Activated naive CD4-positive, alpha-beta T cell (primary cell): ENCODE measurements at places on chromosomes 2 and 18.

DNA sequence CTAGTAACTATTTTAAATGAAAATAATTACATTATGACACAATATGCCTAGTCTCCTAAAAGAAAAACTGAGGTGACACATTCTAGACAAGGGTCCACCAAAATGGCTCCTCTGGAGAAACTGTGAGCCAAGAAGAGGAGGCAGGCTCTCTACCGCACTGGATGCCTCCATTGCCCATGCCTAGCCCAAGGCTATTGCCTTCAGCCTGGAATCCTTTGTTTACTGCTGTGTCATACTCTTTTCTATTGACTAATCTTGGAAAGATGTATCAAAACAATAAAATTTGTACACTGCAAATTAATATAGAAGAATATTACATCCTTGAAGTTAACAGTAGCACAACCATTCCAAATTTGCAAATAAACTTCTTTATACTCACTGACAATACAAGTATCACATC is 167.1 kb downstream of the RAB3GAP1 start:
- DNase-seq, result no peak

- DNase-seq, result no peak
Measured at GRCh38 chr18:11322006-11322405, 172.6 kb upstream of the PIEZO2 start.

GRCh38 chr2:235514627-235515363 is 21.0 kb downstream of the AGAP1 start:
- no peak for DNase-seq

GRCh38 chr2:43135583-43135982 is 90.8 kb downstream of the ZFP36L2 start:
- no peak for DNase-seq

DNA sequence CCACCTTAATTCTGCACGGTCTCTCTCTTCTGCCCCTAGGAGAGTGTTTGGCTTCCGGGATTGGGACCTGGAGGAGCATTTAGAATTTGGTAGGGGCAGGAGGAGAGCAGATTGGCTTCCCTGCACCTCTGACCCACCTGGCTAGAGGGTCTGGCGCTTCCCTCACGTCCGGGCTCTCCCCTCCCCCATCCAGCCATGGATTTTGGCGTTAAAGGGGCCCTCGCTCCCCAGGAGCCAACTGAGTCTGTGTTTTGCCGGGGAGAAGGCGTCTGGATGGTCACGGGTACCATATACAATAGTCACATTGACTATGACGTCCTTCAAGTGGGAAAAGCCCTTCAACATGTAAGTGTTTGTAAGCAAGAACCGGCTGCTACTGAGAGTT is 6.6 kb downstream of the HOXD3 start:
- no peak for DNase-seq

GRCh38 chr2:63721082-63721424 is 120.6 kb upstream of the UGP2 start:
- no peak for DNase-seq

DNA sequence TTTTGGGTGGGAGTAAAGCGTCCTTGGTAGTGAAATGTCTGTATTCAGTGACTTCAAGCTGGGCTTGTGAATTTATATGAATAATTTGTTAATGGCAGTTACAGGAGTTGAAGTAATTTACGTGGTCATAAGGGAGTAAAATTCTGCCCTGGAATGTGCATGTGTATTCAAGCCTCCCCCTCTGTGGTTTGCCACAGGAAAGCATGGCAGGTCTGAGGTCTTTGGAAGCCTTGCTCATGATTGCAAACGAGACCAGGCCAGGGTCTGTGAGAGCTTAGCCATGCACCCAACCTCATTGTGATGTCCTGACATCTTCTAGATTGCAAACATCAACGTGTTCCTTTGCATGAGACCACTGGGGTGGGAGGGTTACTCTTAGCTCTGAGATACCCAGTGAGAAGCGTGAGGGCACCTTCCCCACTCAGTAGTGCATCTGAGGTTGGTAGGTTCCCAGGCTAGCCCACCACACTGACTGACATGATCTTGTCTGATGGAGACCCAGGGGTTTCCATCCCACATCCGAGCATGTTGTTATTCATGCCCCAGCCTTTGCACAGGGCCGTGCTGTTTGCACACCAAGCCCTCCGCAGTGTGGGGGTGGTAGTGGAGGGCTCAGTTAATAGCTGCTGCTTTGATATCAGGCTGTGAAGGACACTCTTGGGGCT is 216.5 kb downstream of the KLHL29 start:
- DNase-seq, result no peak

- DNase-seq, result no peak
Measured at GRCh38 chr2:54655046-54655809, 68.2 kb upstream of the EML6 start.

DNA sequence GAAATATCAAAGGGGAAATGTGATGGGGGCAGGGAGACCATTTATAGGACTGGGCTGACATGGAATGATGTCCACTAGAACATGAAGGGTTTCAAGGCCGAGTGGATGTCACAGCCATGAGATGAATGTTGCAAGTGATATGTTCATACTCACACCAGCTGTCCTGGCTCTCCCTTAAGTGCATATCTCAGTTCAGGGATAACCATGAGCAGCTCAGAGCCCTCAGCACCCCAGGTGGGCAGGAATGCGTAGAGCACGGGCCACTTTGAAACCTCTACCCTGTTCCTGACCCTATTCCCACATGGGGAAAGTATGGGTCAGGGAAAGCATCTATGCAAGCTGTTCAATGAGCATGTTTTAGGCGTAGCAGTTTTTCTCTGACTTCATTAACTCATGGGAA is 12.4 kb upstream of the EML4 start:
- DNase-seq, result no peak

DNA sequence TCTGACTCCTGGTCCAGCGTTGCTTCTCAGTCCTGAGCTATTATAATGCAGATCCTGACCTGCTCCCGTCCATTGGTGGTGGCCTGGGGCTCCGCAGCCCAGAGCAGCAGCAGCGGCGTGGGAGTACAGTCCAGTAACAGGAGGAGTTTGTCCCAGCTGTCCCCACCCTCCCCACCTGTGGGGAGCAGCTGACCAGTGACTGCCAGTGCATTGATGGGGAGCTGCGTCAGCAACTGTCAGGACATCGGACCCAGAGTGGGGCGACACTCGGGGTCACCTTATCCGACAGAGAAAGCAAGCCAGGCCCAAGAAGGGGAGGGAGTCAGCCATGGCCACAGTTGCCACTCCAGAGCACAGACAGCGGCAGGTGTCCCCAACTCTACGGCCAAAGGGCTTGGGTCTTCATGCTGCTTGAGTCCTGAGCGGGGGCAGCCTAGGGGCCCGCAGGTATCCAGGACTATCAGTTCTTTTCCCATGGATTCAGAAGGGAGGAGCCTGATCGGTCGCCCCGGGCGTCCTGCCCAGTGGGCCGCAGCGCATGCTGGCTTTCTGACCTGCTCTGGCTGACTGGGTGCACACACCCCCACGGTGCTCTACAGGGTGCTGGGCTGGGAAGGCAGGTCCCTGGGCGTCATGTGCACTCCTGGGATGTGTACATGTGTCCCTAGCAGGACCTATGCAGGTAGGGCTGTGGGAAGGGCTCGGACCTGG is 29.7 kb downstream of the DNMT3A start:
- DNase-seq, result no peak

- no peak for DNase-seq
Measured at GRCh38 chr2:237929979-237930378, 36.8 kb upstream of the UBE2F start.

DNA sequence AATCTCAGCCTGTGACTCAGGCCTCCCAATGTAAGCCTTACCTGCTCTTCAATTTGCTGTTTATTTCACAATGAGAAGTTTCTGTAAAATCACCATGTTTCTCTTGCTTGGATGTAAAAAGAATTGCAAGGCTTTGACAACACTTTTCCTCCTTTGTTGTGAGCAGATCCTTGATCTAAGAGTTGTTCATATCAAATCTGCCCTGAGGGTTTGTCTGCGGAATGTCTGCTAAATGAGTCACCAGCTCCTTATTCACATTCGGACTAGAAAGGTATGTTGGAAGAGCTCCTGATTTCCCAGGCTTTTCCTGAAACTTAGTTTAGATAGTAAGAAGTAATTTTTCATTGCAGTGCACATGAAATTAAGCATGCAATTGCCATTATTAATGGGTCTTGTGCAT is 268.2 kb upstream of the TCF4 start:
- no peak for DNase-seq

- no peak for DNase-seq
Measured at GRCh38 chr18:7032537-7032936, 85.1 kb downstream of the LAMA1 start.
